ENCODE measurements at places on chromosomes 3 and 15.

DNA sequence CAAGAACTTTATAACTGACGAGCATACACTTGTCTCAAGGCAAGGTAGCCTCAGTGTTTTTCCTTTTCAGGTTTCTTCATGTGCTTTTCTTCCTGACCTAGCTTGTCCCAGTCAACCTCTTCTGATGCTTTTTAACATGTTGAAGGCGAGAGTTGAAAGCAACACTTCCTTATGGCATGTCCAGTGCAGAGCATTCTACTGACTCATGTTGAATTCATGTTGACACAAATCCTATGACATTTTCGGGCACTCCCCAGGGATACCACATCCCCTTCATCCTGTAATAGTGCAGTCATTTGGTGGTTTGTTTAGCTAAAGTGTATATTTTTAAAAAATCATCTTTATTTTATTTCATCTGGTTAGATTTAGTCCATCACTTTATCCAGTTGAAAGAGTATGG is 75.9 kb upstream of the CBLB start:
- DNase-seq, result no peak

GRCh38 chr15:44029940-44030568 is 165.0 kb downstream of the FRMD5 start:
- no peak for DNase-seq

DNA sequence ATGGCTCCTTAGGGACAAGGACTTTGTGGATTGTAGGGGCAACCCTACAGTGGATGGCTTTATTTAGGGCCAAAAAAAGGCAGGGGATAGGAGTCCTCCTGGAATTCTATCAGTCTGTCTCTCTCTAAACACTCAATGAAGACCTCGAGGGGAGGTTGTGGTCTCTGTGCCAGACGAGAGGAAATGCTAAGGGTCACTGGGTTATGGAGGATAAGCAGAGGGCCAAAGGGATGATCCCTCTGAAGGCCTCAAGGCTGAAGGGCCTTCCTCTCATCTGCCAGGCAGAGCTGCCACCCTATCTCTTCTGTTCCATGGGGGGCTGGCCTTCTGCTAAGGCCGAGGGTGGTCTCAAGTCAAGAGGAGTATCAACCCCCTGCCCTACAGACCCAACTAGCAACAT is 27.0 kb downstream of the PLXNB1 start:
- DNase-seq, result no peak

DNA sequence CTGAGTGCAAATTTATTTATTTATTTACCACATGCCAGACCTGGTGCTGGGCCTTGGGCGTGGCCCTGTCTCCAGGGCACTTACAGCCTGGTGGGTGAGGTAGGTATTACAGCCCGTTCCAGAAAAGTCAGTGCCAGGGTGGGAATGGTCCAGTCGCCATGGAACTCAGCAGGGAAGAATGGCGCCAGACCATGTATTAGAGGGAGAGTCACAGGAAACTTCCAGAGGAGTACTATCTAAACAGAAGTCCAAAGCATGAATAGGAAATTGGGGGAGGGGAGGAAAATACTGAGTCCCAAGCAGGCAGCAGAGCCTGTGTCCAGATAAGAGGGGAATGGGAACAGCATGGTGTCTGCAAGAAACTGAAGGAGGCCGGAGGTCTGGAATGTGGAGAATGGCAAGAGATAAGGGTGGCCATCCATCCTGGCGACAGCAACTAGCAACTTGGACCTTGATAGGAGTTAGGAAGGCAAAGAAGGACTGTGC is 27.0 kb downstream of the SH3BP5 start:
- no peak for DNase-seq

GRCh38 chr3:39760325-39760724 is 49.1 kb upstream of the MYRIP start:
- no peak for DNase-seq

GRCh38 chr3:115598216-115598615 is 25.1 kb upstream of the GAP43 start:
- peak; percentile 38 for DNase-seq

DNA sequence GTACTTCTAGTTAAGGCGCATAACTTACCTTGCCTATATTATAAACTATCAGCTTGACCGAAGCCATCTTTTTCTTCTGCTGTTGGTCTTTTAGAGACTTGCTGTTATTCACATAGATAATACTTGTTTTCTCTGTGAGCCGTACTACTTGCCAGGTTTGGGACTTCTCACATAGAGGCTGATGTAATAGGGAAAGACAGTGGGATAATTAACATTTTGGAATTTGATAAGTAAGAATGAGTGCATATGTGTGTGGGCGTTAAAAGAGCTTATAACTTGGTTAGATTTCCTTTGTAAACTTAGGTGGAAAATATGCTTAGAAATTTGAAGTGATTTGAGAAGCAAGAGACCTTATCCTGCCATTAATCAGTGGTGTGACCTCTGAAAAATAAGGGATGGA is 47.8 kb downstream of the FNDC3B start:
- no peak for DNase-seq

- DNase-seq, result no peak
Observed at GRCh38 chr15:51266656-51267050, 71.7 kb downstream of the CYP19A1 start.

DNA sequence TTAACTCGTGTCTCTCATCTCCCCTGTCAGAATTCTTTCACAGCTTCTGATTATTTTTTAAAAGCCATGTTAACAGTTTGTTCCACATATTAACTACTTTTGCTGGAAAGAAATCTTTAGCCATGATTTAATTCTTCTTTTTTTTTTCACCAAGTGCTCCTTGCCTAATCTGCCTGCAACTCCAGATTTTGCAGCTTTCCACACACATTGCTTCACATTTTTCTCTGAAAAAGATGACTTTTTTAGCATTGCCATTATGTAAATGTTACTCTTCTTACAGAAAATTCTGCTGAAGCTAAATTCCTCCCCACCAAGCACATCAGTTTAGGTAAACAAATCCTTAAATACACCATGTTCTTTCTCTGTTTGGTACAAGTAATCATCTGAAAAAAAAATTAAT is 23.4 kb upstream of the PPARG start:
- no peak for DNase-seq

DNA sequence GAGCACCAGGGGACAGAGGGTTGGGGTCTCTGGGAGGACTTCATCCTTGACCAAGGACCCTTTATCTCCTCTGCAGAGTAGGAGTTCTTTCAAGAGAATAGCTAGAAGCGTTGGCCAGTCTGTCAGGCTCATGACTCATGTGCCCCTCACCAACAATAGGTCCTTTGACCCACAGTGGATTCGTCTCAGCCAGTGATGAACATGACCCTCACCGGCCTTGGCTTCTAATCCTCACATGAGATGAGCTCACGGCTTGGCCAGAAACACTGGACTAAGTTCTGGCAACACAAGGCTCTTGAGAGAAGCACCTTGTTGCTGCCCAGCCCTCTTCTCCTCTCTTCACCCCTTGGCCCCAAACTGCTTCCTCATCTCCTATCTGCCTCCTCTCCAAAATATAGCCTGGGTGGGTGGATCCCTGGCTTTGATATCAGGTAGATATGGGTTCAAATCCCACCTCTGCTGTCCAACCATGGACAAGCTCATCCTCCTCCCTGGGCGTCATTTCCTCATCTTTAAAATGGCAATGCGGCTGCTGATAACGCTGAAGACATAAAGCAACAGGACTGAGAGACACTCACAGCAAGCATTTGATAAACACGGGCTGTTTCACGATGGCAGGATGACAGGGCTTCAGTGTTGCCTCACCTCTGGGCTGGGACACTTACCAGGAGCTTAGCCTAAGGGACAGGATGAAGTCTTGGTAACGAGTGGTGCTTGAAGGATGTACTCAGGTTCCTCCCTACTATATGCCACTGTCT is 446.7 kb upstream of the PROK2 start:
- no peak for DNase-seq

GRCh38 chr15:83108266-83109219 is 1.1 kb downstream of the TM6SF1 start:
- DNase-seq, result peak; percentile 33

Data from HAP-1 (cell line).